Activated CD4-positive, alpha-beta T cell treated with anti-CD3 and anti-CD28 coated beads, Interleukin-10, Interleukin-2, amounts not matched to agents 100 ng/mL and 50 ng/mL, durations not matched to agents 16 hours and 8 hours (primary cell): ENCODE measurements at places on chromosomes 12 and 14.
A peak's percentile ranks its signal among the peaks of the same experiment; 100 is the strongest.

DNA sequence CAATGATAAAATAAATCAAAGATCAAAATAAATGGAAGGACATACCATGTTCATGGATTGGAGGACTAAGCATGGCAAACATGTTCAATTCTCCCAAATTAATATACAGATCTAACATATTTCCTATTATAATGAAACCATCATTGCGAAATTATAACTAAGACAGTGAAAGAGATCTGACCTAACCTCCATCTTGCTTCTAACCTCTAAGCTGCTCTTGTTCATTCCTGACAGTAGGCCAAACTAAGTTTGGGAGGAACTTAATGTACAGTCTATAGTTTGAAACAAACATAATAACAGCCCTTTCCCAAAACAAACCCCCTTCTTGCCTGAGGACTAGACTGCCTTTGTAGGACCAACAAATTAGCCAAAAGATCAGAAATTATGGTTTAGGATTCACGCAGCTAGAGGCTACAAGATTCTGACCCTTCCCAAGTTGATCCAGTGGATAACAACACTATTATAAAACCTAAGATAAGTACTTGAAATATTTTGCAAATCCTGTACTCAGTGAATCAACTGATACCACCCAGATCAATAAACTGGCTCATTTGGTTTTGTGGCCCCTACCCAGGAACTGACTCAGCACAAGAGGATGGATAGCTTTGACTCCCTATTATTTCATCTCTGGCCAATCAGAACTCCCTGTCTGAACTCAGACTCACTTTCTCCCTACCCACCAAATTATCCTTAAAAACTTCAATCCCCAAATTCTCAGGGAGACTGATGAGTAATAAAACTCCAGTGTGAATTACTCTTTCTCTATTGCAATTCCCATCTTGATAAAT is 41.7 kb upstream of the OR5AU1 start:
- no peak for DNase-seq

DNA sequence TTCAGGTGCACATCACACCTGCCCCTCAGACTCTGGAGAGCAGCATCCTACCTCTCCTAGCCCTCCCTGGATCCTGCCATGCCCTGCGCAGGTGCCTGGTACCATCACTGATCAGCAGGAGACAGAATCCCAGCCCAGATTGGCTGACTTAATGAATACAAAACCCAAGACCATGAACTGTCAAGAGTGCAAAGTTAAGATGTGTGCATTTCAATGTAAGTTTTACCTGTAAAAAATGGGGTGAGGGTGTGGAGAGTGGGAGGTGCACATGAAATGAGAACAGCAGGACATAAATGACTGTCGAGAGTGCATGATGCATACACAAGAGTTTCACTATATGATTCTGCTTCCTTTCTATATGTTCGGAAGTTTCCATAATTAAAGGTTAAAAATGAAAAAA is 57.9 kb upstream of the GPR68 start:
- peak; percentile 82 for DNase-seq

DNA sequence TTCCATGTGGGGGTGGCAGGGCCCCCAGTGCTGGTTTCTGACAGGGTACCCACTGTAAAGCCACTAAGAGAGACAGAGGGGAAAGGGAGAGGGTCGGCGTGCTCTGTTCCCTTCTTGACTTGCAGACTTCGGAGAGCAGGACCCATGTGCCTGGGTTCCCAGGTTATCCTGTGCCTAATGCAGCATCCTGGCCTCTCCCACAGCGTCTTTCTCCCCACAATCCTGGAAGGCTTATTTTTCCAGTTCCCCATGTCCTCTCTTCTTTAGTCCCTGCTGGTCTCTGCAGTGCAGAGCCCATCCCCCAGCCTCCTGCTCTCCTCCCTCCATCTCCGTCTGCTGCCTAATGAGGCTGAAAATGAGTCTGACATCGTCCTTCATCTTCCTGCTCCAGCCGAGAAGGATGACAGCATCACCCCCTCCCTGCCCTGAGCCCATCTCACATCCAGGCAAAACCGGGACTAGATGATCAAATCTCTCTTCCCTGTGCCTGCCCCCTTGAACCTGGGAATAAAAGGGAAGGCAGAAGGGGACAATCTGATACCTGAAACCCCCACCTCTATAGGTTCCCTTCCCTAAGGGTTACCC is 15.1 kb downstream of the CALCOCO1 start:
- no peak for DNase-seq

- DNase-seq = no peak
These were observed 303.9 kb upstream of the LRFN5 start for GRCh38 chr14:41302776-41303175.

- DNase-seq = peak; percentile 38
These were observed 8.4 kb upstream of the PIANP start for GRCh38 chr12:6708960-6709394.

GRCh38 chr12:104353012-104353981 is 49.8 kb downstream of the EID3 start:
- DNase-seq = no peak

GRCh38 chr12:118850244-118850825 is 131.0 kb upstream of the SRRM4 start:
- DNase-seq = peak; percentile 33

DNA sequence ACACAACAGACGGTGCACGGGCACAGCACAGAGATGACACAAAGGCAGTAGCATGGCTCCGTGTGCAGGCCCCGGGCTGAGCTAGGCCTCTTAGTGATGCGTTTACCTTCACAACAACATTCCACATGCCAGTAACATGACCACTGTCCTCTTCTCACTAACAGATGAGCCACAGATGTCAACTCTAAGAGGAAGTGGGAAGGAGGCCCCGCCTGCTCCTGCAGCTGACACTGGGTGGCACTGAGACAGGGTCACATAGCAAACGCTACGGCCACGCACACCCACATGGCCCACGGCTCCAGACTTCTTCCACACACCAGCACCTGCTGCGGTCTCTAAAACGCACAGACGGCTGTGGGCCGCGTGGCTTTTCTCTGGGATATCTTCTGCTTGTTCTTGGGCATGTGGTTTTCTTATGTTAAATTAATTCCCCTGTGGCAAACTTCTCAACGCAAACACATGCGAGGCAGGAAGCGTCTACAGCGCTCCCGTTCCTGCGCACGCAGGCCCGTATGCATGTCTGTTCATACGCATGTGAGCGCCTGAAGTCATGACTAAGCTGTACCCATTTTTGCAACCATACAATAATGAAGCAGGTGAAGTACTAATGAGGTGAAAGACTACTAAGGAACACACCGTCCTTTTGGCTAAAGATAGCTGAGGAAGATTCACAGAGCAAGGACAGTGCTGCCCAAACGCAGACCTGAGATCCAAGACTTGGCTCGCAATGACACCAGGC is 26.8 kb downstream of the AMN start:
- DNase-seq = peak; percentile 23
